ENCODE measurements at places on chromosomes 4 and X.

DNA sequence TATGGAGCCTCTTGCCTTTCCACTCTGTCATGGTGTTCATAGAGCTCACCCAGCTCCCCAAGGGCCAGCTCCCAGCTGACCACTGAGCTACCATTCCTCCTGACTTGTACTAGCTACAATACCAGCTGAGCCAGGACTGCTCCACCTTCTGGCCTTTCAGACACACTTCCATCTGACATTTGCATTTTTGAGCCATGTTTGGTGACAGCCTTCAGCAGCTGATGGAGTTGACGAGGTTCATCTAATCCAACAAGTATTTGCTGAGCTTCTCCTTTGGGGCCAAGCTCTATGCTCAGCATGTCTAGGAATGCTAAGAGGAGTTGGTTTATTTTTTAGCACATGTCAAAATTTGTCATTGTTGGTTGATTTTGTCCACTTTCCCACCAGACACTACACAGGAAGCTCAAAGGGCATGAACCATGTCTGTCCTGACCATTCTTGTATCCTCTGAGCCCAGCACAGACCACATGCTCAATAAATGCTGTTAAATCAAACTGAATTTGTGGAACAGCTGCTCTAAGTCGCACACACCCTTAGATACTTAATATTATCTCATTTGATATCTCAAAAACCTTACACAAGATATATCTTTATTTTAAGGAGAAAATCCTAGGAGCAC is 142.6 kb upstream of the PPARGC1A start:
- DNase-seq, result peak; percentile 13

DNA sequence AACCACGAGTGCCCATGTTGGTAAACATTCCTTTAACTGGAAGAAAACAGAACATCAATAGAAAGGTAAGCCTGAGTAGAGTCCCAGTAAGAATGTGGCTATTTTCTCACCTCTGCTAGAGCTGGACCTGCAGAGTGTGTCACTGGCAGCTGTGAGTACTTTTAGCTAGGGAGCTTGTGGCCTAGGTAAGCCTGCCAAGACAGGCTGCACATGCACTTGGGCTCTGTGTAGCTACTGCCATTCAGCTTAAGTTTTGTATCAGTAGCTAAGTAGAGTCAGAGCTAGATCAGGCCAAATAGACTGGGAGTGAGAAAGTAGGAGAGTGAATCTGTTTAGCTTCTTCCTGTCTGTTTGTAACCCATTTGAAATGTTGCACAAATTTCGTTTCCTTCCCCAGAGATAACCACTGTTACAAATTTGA is 35.3 kb downstream of the RBPJ start:
- DNase-seq, result no peak

- DNase-seq, result no peak
Measured at GRCh38 chr4:27218013-27218412, 357.4 kb downstream of the STIM2 start.

DNA sequence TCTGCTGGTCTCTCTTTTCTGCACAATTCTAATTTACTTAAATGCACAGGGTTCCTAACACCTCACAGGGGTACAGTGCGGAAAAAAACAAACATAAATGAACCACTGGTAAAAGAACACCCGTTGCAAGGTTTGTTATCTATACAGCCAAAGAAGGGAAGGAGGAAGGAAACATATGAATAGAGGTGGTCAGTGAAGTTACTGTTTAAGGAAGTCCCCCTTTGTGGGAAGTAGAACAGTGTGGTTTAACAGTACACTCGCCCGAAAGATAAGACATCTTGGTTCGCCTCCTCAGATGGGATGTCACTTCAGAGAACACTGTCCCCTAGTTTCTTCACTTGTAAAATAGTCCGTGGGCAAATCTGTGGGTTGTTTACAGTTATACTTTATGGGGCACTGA is 57.5 kb downstream of the TEC start:
- DNase-seq, result no peak

DNA sequence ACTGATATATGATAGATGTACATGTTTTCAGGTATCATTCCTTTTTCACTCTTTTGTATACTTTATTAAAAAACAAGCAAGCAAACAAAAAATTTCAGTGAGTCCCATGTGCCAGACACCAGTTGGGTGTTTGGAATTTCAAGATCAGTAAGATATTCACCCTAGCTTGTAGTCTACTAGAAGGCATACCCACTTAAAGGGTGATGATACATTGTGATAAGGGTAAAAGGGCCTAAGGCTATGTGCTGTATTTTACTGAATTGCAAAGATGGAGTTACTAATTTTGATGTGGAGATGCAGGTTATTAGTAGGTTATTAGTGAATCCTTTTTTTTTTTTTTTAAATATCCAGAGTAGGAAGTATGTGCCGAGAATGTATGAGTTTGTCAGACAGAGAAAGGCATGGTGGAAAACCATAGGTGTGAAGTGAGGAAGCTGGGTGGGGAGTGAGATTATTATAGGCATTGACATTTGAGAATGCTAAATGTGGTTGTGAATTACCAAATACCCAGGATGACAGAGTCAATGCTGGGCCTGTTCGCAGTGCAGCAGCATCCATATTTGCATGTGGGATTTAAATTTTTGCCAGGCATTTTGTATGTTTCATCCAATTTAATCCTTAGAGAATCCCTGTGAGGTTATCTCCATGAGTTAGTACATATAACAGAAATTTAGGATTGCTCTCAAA is 10.1 kb downstream of the STIM2 start:
- DNase-seq, result no peak

- no peak for DNase-seq
Measured at GRCh38 chr4:96698831-96699230, 858.9 kb downstream of the PDHA2 start.

- DNase-seq, result no peak
Measured at GRCh38 chr4:87811977-87812376, 12.6 kb downstream of the IBSP start.

- DNase-seq, result no peak
Measured at GRCh38 chrX:100120956-100121355, 289.1 kb downstream of the PCDH19 start.

DNA sequence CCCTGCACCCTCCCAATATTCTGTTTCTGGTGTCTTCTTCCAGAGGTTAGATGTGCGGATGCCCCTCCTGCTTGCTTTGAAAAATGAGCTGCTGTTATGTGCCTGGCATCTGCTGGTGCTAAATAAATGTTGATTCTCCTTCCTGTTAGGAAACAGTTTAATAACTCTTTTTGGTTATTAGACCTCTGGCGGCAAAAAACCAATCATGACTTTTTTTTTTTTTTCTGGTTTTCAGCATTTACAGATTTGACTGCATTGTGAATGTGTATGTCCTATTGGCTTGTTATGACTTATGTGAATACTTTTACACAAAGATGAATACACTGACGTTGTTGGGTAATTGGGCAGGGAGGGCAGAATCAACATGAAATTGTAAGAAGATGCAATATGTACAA is 13.6 kb upstream of the TMEM156 start:
- no peak for DNase-seq

DNA sequence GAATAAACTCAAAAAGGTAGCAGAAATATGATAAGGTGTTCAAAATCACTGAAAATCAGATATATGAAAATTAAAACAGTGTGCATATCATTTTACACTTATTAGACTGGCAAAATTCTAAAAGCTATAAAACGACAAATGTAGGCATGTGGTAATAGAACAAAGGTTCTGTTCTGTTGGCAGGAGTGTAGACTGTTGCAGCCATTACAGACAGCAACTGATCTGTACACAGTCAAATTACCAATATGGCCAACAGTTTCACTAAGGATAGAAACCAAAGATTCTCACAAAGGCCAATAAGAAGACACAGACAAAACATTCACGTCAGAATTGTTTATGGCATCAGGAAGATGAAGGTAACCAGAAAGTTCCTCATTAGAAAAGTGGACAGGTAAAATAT is 112.8 kb upstream of the PLS3 start:
- no peak for DNase-seq

GRCh38 chr4:99536271-99536670 is 25.4 kb downstream of the C4orf17 start:
- DNase-seq, result no peak

GRCh38 chrX:3293251-3293650 is 53.2 kb downstream of the MXRA5 start:
- no peak for DNase-seq

DNA sequence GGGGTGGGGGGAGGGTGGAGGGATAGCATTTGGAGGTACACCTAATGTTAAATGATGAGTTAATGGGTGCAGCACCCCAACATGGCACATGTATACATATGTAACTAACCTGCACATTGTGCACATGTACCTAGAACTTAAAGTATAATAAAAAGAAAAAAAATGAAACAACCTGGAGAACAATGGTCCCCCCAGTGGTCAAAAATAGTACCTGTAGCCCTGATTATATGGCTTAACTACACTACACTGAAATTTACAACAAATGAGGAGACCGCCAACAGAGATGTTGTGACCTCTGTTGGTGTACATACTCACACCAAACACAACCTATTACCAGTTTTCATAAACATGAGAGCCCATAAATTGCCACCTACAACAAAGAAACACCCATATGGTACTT is 7.3 kb upstream of the MAGEE1 start:
- no peak for DNase-seq

DNA sequence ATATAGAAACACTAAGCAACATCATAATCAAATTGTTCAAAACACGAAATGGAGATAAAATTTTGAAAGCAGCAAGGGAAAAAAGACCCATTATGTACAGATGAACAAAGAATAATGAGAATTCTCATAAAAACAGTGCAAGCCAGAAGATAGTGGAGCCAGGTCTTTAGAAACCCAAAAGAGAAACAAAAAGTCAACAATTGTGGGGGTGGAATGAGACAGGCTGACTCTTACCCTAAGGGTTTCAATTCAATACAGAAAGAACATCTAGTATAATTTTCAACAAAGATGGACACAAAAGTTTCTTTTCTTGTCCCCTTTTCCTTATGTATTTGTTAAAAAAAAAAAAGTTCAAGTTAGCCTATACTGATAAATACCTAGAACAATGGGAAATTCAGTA is 34.0 kb upstream of the MAGEB2 start:
- no peak for DNase-seq

DNA sequence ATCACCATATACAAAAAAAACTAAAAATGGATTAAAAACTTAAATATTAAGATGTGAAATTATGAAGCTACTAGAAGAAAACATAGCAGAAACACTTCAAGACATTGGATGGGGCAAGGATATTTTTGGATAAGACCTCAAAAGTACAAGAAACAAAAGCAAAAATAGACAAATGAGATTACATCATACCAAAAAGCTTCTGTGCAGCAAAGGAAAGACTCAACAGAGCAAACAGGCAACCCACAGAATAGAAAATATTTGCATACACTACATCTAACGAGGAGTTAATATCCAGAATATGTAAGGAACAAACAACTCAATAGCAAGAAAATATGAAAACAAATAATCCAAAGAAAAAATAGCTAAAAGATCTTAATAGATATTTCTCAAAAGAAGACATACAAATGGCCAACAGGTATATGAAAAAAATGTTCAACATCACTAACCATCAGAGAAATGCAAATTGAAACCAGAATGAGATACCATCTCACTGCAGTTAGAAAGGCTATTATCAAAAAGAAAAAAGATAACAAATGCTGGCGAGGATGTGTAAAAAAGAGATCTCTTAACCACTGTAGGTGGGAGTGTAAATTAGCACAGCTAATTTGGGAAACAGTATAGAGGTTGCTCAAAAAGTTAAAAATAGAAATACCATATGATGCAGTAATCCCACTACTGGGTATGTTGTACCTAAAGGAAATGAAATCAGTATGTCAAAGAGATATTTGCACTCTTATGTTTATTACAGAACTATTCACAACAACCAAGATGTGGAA is 17.8 kb upstream of the LRCH2 start:
- no peak for DNase-seq

- DNase-seq, result peak; percentile 63
Measured at GRCh38 chr4:153643406-153644383, 40.4 kb upstream of the TLR2 start.

GRCh38 chr4:107546638-107547037 is 173.4 kb downstream of the PAPSS1 start:
- DNase-seq, result no peak

DNA sequence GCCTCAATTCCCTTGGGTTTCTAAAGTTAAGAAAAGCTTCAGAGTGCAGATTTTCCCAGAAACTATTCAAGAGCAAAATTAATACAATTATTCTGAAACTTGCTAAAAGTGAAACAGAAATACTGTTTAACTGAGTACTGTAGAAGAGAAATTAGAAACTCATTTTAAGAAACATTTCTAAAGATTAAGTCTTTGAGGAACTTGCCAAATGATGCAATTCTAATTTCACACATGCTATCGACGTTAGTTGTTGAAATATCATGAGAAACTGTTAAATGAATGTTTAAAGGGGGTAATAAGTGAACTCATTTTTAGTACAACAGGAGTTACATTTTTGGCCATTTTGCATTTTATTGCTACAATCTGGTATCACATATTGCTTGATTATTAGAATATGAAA is 125.3 kb upstream of the MAOA start:
- no peak for DNase-seq

DNA sequence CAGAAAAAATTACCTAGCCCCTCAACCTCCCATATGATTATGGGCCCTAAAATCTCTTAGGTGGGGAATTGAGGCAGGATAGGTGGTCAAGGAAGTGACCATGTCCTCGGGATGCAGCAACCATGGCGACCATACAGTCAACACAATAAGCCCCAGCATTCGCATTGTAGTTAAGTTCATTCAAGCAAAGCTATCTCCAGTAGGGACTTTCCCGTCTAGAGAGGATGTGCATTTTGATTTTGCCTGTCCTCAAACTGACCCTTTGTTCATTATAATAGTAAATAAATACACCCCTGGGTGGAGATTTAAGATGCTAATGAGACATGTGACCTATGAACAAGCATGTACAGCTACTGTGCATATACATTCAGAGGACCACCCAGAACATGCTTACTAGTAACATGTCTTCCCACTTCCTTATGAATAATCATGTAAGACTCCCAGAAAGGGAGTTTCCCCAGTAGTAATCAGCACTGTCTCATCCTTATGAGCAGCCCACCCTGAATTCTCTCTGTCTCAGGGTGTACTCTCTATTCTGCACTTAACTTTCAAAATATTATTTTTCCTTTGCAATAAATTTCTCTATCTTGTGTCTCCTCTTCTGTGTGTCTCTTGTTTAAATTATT is 74.3 kb downstream of the NUDT11 start:
- DNase-seq, result no peak

- DNase-seq, result no peak
Measured at GRCh38 chrX:42195506-42195905, 272.2 kb upstream of the CASK start.

GRCh38 chrX:47643926-47644325 is 6.4 kb downstream of the ELK1 start:
- peak; percentile 29 for DNase-seq

DNA sequence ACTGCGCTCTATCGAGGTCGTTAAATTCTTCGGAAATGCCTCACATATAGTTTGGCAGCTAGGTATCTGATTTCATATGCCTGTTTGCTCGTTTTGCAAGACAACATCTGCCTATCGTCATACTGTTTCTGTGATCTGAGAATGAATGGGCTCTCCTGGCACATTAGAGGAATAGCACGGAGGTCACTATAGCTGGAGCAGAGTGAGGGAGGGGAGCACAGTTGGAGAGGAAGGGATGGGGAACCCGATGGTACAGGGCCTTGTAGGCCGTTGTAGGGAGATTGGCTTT is 552 bp downstream of the IKBKG start:
- peak; percentile 10 for DNase-seq

Data from pons (tissue), 1 donor.